ENCODE measurements at places on chromosomes 3 and 15.
A peak's percentile ranks its signal among the peaks of the same experiment; 100 is the strongest.

DNA sequence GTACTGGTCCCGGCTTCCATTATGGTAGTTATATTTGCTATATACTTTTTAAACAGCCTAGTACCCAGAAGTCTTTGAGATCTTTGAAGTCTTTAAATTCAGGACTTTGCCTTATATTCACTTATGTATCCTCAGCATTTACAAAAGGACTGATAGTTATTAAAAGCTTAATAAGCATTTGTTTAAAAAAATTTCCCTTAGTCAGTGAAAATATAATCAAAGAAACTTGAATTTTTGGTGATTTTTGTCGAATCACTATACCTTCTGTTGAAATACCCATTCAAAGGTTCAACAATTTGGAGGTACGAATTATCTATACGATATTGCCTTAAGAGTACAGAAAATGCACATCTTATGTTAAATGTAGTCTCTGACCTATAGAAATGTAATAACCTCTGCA is 721.4 kb downstream of the NSUN3 start:
- DNase-seq, result no peak

DNA sequence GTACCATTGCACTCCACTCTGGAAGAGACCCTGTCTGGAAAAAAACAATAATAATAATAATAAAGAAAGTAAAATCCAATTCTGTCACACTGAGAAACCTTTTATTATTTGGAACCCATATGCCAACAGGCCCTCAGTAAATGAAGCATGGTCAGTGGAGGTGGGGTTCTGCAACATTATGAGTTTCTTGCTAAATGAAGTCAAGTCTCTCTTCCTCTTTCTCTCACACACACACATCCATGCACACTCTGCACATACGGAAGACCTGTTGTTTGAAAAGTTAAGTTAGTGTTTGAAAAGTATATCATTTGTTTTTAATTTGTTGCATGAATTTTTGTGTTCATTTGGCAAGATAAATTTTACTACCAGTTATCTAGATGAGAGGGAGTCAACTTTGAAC is 27.8 kb downstream of the GAP43 start:
- DNase-seq, result no peak

DNA sequence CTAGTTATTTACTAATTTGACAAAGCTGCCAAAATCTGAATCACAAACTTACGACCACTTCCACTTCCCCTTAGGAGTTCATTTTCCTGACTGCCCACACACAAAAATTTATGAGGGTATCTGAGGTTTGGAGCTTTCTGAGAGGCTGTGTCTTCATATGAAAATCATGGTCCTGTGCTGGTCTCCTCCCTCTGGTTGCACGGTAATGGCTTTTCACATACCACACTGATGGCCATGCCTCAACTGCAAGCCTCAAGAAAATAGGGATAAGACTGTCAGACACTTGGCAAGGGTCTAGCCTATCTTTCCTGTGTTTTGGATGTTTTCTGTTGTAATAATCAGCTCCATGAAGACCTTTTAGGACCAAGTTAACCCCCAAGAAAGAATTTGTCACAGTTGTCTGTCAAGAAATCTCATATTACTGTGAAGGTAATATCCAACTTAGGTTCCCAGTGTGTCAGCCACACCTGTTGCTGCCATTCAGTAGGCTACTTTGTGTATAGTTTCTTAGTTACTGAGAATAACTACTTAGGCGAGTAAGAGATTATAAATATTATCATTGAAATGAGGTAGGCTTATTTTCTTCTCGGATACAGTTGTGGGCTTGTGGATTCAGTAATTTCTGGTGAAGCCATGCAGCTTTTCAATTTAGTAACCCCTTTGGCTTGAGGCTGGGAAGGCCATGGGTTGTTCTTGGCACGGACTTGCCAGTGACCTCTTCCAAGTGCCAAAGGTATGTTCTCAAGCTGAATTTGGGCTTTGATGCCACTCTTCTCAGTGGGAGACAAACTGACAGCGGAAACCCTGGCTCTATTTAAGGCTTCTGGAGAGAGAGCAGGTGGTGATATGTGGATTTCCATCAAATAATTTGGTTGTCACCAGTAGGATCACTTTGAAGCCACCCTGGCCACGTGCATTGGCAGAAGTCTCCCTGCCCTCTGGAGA is 101.1 kb downstream of the RYR3 start:
- DNase-seq, result no peak

GRCh38 chr15:63089260-63090043 is 32.2 kb upstream of the LACTB start:
- DNase-seq, result no peak

DNA sequence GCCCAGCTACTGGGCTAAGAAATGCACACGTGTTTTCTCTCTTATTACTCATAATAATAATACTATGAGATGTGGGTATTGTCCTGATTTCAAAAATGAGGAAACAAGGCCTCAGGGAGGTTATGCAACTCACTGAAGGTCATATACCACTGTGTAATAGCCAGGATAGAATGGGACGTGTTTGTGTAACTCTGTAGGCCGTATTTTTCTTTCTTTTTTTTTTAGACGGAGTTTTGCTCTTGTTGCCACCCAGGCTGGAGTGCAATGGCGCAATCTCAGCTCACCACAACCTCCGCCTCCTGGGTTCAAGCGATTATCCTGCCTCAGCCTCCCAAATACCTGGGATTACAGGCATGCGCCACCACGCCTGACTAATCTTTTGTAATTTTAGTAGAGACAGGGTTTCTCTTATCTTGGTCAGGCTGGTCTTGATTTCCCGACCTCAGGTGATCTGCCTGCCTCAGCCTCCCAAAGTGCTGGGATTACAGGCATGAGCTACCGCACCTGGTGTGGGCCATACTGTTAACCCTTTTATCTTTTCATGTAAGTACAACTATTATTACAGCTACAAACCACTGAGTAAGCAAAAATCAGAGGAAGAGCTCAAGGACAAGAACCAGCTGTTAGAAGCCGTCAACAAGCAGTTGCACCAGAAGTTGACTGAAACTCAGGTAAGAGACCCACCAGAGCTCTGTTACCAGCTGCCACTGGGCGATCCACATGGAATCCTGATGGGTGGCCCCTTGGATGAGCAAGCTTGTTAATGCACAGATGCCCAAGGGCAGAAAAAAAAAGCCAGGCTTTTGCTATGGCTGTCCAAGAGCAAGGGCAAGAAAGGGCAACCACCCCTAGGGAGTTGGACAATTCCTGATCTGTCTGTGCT is 6.7 kb downstream of the KNSTRN start:
- no peak for DNase-seq

GRCh38 chr3:134357914-134358811 is 16.1 kb downstream of the AMOTL2 start:
- DNase-seq, result peak; percentile 94

Data from kidney epithelial cell (primary cell).